Neural progenitor cell (in vitro differentiated cells): ENCODE measurements at places on chromosomes 12 and 14. TPM values are rescaled to one million over a fixed set of nuclear protein-coding genes. Genes with fewer than 3 reads are reported as not detected.

FGF6 gene
- not detected in 2 replicates for total RNA-seq

GUCY2C gene
- total RNA-seq: not detected in 2 replicates

TMCC3 gene
- total RNA-seq: 7.2 and 9.5 TPM in 2 replicates

MAP3K12 gene
- total RNA-seq: 17.2 and 24.5 TPM in 2 replicates

SLC25A47 gene
- total RNA-seq: not detected in 2 replicates

DYNC1H1 gene
- total RNA-seq: 237 and 309 TPM in 2 replicates

LRFN5 gene
- 0.12 and 0.49 TPM in 2 replicates for total RNA-seq

LRP1-AS gene
- total RNA-seq: not detected in 2 replicates

SFSWAP gene
- 37.0 and 42.3 TPM in 2 replicates for total RNA-seq
